Central memory CD4-positive, alpha-beta T cell (primary cell): ENCODE measurements at places on chromosomes 6 and 20.

GRCh38 chr6:29953686-29954085, 11.4 kb downstream of the HLA-A start:
- no peak for DNase-seq

- no peak for DNase-seq
These were observed 228.1 kb downstream of the TMEM200A start for GRCh38 chr6:130593948-130594347.

GRCh38 chr20:5413394-5413793, 96.6 kb upstream of the PROKR2 start:
- no peak for DNase-seq

DNA sequence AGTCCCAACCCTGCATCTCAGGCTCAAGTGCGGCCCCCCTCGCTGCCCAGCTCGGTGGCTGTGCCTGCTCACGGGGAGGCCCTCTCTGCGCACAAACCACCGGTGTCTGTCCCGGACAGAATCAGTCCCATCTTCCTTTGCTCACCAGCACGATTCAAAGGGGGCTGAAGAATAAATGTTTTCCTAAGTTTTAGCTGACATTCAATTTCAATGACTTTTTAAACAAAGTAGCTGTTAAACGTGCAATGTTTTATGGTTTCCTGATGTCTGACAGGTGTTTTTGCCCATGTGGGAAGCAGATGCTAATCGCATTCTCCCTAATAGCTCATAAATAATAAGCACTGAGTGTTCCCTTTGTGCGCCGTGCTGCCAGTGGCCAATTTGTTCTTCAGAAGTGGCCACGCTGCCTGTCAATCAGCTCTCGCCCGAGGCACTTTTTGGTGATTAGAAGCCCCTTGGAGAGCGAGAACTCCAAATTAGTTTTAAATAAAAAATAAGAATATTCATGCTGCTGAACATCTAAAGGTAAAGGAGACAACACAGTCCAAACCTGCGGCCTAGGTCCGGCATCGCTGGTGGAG, 26.3 kb downstream of the BHLHE23 start:
- no peak for DNase-seq

DNA sequence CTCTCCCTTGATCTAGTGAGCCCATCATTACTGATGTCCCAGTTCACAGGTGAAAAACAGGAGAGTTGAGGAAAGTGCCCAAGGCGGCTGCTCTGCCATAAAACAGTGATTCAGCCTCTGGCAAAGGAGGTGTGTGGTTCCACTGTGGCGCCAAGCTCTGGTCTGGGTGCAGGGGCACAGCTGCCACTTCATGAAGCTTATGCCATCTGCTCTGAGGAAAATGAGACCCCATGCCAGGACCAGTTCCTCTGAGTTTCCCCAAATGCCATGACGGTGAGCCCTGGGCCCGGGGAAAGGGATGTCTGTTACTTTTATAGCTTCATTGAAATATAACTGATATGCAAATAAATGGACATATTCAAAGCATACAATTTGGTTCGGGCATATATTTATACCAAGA, 33.7 kb upstream of the ZBP1 start:
- no peak for DNase-seq

DNA sequence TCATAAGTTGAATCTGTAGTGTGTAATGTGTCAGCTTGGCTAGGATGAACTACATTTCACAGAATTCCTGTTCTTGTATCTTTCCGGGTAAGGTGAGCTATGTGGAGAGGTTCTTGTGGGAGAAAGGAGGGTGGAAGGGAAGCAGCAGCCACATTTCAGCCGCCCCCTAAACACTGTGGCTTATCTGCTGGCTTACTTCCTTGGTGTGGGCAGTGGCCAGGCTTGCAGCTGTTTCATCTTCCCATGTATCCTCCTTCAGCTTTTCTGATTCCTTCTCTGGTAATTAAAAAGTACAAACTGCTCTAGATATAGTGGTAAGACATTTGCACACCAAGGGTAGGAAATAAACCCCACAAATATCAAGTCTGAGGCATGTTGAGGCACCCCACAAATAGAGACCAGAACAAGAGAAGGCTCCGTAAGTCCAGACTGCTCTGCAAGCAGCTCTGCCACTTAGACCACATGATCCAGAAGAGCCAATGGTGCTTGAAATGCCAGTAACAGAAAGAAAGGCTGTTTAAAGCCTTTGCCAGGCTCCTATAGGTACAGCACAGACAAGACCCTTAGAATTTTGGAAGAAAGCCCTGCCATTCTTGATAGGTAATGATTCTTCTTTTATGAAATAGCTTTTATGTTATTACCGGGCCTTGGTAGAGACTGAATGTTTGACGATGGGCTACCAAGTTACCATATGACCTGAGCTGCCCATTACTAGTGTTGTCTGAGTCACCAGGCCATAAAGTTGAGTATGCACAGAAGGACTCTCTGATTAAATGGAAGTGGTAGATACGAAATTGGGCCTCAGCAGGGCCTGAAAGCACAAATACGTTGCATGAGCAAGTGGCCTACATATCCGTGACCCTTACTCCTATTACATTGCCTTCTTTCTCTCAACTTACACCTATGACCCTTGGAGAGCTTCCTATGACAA, 215.0 kb upstream of the SGK1 start:
- no peak for DNase-seq

DNA sequence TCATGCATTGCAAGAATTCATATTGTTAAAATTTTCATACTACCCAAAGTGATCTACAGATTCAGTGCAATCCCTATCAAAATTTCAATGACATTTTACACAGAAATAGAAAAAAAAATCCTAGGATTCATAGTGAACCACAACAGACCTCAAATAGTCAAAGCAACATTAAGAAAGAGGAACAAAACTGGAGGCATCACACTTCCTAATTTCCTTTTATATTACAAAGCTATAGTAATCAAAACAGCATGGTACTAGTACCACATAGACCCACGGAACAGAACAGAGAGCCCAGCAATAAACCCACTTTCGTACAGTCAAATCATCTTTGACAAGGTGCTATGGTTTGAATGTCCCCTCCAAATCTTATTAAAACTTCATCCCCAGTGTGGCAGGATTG, 39.7 kb downstream of the NTSR1 start:
- no peak for DNase-seq

DNA sequence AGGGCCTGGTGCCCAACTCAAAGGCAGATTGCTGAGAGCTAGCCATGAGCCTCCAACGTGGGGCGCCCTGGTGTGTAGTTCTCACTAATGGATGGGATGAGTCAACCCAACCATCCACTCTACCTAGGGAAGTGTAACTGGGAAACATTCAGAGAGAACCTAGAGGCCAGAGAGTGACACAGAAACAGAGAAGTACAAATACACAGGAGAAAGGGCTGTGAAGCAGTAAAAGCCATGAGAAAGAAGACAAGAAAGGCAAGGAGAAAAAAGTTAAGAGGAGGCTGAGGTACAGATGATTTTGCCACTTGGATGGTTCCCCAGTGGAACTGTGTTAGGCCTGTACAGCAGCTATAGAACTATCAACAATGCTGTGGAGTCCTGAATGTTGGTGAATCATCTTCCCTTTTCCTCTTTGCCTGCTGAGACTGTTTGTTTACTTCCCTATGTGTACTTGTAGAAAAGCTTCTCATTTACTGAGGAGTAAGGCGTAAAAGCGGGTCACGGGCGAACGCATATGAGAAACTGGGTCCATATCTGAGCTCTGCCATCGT, 39.0 kb downstream of the MAN1A1 start:
- no peak for DNase-seq
